ENCODE measurements at places on chromosomes 5 and 9.
A peak's percentile ranks its signal among the peaks of the same experiment; 100 is the strongest.

GRCh38 chr5:170327168-170327567, 29.6 kb upstream of the LCP2 start:
- DNase-seq = no peak

- DNase-seq = no peak
Measured at GRCh38 chr5:175728885-175729828, 71.3 kb downstream of the HRH2 start.

- no peak for DNase-seq
Measured at GRCh38 chr5:135662683-135663082, 83.9 kb upstream of the CXCL14 start.

DNA sequence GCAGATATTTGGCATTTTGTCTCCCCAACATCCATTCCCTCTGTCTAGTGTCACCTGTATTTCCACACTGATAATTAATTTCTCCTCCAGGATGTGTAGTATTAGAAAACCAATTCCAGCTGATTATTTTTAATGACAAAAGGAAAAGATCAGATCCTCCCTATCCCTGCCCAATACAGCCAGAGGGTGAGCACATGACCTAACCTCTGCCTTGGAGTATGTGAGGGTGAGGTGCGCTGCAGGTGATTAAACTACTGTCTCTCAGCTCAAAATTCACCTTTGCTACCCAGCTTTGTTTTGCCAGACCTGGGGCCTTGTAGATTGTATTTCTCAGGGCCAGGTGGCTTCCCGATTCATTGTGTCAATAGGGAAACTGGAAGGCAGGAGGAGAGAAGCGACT, 402.1 kb downstream of the PRELID2 start:
- DNase-seq = no peak

- DNase-seq = no peak
Measured at GRCh38 chr9:37949576-37949975, 45.6 kb upstream of the SLC25A51 start.

DNA sequence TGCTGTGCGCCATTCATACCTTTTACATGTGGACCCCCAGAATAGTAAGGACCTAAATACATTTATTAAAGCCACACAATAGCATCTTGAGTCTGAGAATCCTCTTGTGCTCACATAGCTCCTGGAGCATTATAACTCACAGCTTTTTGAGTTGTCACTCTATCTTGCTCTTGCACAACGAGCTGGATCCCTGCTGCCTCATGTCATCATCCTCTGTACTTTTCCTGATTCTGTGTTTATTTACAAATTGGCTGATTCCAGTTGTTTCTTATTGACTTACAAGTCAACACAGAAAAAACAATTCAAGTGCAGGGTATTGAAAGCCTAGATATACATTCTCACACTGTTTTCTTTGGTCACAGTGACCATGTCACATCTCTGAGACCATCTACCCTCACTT, 112.9 kb downstream of the SLC1A3 start:
- no peak for DNase-seq

GRCh38 chr5:107476783-107477182, 194.0 kb downstream of the EFNA5 start:
- DNase-seq = no peak

DNA sequence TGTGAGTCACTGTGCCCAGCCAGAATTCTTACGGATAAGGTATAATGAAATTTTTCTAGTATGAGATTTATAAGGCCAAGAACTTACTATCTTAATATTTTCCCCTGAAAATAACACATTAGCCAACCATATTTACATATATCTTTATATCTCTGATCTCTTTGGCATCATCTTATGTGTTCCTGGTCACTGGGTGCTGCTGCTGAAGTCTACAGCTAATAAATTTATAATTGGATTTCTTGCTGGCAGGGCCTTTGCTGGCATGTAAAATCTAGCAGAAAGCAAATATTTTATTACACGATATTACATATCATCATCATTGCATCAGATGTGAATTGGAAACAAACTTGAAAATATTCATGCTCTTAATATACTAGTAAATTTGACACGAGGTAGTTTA, 590.7 kb downstream of the ANXA1 start:
- DNase-seq = no peak

GRCh38 chr9:92463984-92464383, 18.3 kb downstream of the ASPN start:
- peak; percentile 80 for DNase-seq

- no peak for DNase-seq
Measured at GRCh38 chr9:135073741-135074305, 13.6 kb upstream of the OLFM1 start.

GRCh38 chr5:110726249-110727024, at the start of gene TMEM232:
Gene TMEM232, minus strand, starts transcription at chr5:110726671. Its CDS starts 59,319 bp downstream, at chr5:110667352.
- DNase-seq = no peak

DNA sequence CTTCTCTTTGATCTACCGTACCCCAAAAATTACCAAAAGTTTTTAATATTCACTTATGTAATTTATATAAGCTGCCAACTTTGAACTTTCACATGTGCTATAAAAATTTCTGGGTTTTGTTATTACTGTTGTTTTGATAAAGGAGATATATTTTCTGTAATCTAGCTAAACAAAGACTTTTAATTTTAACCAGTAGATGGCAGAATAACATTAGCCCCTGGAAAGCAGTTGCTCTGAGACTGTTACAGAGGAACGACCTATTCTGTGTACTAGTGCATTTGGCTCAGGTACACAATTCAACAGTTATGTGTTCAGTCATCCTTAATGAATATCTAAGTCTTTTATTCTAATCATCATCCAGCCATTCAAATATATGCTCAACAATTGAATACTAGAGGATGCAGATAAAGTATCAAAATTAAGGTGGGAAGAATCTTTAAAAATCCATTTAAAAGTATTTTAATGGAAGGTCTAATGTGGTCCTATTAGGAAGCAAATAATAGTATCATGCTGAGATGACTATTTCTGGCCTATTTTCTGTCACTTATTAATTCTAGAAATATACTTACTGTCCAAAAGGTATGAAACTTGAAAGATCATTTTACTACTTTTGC, 8.6 kb downstream of the KLHL9 start:
- peak; percentile 16 for DNase-seq

- DNase-seq = no peak
Measured at GRCh38 chr9:78073722-78074121, 42.1 kb upstream of the GNAQ start.

- DNase-seq = no peak
Measured at GRCh38 chr9:124041817-124042116, 30.2 kb downstream of the LHX2 start.

GRCh38 chr5:169531631-169532030, 51.9 kb upstream of the SPDL1 start:
- no peak for DNase-seq

- DNase-seq = no peak
Measured at GRCh38 chr5:154193701-154194121, 3.2 kb downstream of the GALNT10 start.

- no peak for DNase-seq
Measured at GRCh38 chr5:160957312-160957861, 105.4 kb upstream of the ATP10B start.

- DNase-seq = no peak
Measured at GRCh38 chr5:148474025-148474511, 90.3 kb downstream of the FBXO38 start.

DNA sequence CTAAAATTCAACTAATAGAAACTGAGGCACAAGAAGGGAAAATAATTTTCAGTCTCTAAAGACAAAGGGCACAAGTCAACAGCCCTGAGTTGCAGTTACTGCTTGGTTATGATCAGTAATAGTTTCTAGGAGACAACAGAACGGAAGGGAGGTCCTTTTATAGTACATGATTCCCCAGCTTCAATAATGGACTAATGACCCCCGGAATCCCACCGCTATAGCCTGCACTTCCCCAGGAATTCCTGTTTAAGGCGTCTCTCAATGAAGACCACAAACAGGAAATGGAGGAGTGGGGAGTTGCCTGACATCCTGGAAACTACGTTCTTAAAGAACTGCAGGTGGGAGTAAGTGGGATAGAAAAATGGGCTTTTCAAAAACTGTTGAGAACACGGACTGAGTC, 60.6 kb downstream of the DIAPH1 start:
- DNase-seq = no peak

- DNase-seq = no peak
Measured at GRCh38 chr5:151924564-151925301, at the start of gene GLRA1. Gene GLRA1, minus strand, starts transcription at chr5:151924851. Its CDS starts 302 bp downstream, at chr5:151924549.

DNA sequence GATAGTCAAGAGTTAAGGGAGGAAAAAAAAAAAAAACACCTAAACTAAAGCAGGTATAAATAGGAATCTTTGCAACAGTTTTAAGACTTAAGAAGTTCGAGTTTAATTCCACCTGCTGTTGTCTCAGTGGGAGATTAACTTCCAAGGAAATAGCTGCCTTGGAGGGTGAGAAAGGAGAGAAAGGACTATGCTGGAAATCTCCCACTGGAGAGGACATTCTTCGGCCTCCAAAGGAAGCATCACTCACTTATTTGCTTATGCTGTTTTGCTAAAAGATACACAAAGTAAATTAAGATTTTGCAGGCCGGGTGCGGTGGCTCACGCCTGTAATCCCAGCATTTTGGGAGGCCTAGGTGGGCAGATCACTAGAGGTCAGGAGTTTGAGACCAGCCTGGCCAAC, 317.9 kb upstream of the MPDZ start:
- DNase-seq = no peak

- no peak for DNase-seq
Measured at GRCh38 chr5:3258050-3258449, 337.6 kb upstream of the IRX1 start.

- no peak for DNase-seq
Measured at GRCh38 chr5:62607615-62608014, 29.0 kb downstream of the LRRC70 start.

GRCh38 chr5:10233505-10233904, 16.2 kb downstream of the ATPSCKMT start:
- DNase-seq = peak; percentile 82

DNA sequence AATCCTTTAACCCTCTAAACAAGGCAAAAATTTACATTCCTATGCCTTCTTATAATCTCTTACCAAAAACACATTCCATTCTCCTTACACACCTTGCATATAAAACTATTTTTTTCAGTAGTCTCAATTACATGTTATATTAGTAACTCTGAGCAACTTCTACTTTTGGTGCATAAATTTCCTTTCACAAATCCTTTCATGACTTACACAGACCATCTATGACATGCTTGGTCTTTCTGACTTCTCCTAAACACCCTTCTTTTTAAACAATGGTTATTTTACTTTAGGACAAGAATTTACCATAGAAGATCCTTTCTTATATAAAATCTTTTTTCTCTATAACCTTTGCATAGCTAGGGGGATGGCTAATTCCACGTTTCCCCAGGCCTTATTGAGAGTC, 208.0 kb upstream of the ARRDC3 start:
- DNase-seq = no peak

GRCh38 chr9:130476151-130476730, 31.5 kb downstream of the ASS1 start:
- no peak for DNase-seq

DNA sequence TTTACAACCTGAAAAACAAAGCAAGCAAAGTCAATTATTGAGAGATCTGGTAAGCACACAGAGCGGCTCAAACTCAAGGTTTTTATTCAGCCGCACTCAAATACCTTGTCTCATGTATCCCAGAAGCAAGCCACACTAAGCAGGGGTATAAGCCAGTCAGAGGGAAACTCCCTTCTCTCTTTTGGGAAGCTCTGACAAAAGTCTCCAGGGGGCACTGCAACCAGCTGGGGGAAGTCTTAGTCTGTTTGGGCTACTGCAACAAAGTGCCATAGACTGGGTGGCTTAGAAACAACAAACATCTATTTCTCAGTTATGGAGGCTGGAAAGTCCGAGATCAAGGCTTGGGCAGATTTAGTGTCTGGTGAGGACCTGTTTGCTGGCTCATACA, 246.0 kb downstream of the ENC1 start:
- no peak for DNase-seq
